CD4-positive, alpha-beta T cell treated with Interleukin-10 for 1 hour (primary cell): ENCODE measurements at places on chromosomes 1 and 21.

DNA sequence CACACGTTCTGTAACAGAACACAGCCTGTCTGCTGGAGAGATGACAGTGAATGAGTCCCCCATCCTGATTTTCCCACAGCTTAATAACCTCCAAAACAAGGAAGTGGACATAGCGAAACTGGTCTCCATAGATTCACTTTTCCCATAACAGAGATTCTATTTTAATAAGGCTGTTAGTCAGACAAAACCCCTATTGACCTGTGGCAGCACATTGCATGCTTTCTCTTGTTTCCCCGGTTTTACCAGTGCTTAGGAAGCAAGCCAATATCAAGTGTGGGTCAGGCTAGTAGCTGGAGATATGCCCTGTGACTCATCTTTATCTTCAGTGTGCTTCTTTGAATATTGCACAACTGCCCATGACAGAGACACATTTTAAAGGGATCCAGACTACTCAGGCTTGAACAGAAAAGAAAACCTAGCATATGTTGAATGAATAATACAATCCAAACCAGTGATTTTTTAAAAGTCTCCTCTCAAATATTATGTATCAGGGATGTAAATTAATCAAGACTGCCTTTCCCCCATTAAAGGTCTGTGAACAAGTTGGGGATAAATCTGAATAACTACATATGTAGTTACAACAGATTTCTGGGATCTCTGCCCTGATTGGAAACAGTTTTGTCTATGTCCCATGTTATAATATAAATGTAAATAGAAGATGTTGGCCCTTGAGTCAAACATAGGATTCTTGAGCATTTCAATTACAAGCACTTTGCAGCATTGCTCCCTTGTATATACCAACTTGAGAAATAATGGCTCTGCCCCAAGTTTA lies 11.9 kb upstream of the CLDN8 start:
- DNase-seq = no peak

DNA sequence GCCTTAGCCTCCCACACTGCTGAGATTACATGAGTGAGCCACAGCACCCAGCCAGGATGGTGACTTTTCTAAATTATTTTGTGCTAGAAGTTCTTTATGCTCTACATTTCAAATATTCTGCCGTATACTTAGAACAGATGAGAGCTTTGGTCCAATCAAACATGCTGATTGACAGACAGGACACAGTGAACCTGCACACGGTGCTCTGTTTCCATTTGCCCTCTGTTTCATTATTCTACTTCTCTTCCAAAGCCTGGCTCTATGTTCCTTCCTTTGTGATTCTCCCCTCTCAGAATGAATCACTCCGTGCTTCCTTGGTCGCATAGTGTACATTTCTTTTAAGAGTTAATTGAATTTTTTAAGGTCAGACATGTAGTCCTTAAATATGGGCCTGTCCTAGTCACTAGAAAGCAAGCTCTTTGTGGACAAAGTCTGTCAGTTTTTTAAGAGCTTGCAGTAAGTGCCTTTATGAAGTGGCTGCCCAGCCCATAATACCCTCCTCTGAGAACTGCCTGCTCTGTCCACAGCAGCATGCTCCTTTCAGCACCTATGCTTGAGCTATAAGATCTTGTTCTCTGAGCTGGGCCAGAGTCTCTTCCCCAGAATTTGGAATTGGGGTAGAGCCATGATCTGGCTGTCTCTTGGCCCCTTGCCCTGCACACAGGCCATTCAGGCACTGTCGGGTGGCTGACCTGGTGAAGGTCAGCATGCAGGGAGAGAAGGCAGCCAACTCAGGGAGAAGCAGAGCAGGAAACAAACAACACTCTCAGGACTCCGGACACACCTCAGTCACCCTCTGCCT lies 66.8 kb upstream of the SLC44A3 start:
- DNase-seq = no peak

DNA sequence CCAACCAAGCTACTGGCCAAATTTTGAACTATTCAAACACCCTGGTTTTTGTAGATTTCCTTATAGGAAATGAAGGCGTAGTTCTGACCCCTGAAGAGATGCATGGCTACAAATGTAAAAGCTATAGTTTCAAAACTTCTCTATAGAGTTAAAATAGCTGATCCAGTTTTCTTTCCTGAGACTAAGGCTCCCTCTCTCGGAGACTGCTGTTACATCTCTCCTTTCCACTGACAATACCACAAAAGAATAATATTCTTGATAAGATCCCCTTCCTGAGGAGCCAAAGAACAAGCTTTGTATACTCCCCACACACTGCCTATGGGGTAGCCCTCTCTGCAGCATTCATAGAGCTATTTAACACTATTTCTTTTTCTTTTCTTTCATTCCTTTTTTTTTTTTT lies 6.7 kb upstream of the CFAP126 start:
- DNase-seq = no peak

GRCh38 chr1:15680561-15681348 lies 3.4 kb upstream of the PLEKHM2 start:
- no peak for DNase-seq

DNA sequence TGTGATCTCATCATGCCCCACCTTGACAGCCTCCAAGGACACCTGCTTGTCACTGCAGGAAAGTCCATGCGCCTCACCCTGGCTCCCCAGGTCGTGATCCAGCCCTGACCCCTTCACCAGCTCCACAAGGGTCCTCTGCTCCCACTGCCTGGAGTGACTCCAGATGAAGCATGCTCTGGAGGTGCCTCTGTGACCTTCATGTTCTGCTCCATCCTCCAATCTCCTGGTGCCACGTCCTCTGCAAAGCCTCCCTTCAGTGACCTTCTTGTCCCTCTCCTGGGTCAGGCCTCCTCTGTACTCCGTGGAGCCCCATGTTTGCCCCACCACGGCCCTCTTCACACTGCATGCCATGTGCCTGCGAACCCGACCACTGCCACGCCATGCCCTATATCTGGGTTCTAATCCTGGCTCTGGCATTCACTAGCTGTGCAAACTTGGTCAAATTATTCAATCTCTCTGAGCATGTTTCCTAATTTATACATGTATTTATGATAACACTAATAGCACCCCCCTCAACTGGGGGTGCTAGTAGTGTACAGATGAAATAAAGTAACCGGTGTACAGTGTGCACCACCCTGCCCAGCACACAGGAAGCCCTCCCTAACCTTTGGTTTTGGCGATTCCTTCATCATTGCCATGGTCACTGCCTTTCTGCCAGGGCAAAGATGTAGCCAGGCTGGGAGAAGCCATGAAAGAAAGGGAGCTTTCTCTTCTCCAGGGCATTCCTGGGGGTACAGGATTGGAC lies 77.4 kb downstream of the STUM start:
- no peak for DNase-seq

DNA sequence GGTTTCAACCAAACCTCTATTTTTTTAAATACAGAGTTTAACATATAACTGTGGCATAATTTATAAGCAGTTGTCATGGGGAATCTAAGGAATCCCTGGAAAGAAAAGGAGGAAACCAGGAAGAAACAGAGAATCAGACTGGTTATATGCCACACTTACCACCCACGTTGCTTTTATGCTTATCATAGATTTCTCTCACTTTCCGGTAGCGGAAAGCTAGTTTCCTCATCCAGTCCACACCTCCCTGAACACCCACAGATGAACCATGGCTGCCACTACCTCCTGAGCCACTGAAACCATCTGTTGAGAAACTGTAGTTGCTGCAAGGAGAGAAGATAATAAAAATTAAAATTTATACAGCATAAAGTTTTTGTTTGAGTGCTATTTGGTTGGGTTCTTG lies 33.5 kb downstream of the XKR8 start:
- DNase-seq = peak; percentile 38

- no peak for DNase-seq
Observed at GRCh38 chr1:21621761-21622436, 47.3 kb downstream of the RAP1GAP start.

GRCh38 chr1:3133686-3134085 lies 64.7 kb downstream of the PRDM16 start:
- no peak for DNase-seq

DNA sequence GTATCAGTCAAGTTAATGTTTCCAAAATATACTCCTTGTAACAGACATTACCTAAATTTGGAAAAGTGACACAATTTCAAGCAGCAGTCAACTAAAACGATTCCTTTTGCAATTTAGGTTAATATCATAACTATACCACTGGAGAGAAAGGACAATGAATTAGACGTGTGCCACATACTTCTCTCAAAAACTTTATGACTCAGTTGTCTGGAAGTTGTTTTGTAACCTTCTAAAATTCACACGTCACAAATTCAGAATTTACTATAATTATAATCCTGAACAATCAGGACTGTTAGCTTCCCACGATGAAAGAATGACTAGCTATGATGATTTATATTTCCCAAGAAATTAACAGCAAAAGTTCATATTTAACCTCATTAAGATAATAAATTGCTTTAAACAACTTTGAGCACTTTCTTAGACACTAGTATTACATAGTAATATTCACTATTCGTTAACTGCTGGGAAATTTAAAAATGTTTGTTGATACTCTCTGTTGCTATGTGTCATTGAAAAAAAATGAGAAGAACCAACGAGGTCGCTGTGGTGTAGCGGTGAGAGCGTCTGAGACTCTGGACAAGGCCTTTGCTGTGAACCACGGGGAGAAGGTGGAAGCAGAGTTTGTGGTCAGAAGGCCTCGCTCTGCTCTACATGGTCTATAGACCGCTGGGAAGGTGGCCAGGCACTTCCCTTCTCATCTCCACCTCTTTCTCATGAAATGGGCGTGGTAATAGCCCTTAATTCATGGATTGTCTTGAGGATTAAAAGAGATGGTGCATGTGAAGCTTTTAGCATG lies 27.9 kb upstream of the BATF3 start:
- peak; percentile 30 for DNase-seq

DNA sequence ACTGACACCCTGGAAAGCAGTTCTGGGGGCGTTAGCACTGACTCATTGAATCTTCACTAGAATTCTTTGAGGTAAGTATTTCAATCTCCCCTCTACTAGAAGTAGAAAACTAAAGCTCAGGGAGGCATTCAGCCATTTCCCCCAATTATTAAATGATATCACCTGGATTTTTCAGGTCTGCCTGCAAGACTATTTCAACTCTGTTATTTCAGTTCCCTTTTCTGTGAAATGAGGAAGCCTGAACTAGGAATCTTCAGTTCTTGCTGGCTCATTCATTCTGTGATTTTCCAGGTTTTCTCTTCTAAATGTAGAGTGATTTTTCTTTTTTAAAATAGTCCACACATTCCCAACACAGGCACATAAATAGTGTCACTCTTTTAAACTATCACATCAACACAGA lies 337.0 kb upstream of the NR5A2 start:
- no peak for DNase-seq

DNA sequence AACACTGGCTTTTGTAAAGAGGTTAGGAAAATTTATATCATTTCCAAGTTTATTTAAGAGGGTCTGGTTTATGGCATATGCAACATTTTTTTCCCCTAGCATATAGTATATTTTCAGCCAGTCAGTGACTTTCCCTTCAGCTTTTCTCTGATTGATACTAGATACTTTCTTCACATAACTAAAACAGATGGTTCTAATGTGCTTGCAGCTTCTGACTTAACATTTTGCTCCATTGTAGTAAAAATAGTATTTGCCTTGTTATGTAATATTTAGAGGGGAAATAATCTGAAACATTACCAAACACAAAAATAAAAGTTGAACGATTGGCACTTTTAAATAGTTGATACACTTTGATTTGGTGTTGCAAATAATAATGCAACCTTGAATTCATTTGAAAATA lies 191.7 kb downstream of the GPR52 start:
- no peak for DNase-seq

- no peak for DNase-seq
Observed at GRCh38 chr1:59011663-59012062, 227.8 kb upstream of the JUN start.

- no peak for DNase-seq
Observed at GRCh38 chr1:193260056-193260745, 73.8 kb upstream of the B3GALT2 start.

- DNase-seq = no peak
Observed at GRCh38 chr1:206907304-206907991, 10.2 kb downstream of the IL24 start.

DNA sequence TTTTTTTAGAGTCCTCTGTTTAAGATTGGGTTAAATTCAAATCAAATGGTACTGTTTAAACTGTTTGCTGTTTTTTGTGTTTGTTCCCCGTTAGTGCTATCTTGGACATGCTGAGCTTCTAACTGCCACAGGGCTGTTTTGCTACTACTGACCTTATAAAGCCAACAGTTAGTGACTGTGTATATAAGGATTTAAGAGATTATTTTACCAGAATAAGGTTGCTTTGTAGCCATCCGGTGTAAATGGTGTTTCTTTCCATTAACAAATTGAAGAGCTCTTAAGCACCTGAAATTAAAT lies 37.0 kb downstream of the ZNF281 start:
- DNase-seq = no peak

GRCh38 chr1:155168456-155169210 lies 4.5 kb downstream of the KRTCAP2 start:
- no peak for DNase-seq

GRCh38 chr21:45631540-45631939 lies 12.0 kb upstream of the PCBP3 start:
- DNase-seq = no peak

GRCh38 chr1:241701483-241702295 lies 49.6 kb downstream of the WDR64 start:
- no peak for DNase-seq

GRCh38 chr1:212401042-212401441 lies 13.6 kb downstream of the PACC1 start:
- DNase-seq = no peak

- no peak for DNase-seq
Observed at GRCh38 chr1:6472391-6472790, 6.4 kb upstream of the TNFRSF25 start.

- no peak for DNase-seq
Observed at GRCh38 chr1:225577241-225577640, 75.7 kb downstream of the ENAH start.

GRCh38 chr1:93908394-93909145 lies 660 bp downstream of the GCLM start:
- DNase-seq = peak; percentile 45

DNA sequence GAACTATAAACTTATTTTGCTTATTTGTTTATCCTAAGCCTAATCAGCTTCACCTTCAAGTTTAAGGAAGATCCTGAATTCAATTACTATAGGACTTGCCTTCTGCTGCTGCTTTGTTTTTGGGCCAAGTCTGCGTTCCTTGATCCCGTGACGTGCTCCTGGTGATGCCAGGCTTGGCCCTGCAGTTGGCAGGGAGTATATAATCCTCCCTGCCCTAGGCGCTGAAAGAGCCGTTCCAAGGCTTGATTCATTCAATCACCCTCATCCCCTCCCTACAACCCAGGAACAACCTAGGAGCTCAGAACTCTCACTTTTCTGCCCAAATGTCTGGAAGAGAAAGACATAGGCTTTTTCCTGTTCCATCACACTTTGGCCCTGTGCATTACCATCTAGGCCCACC lies 12.4 kb upstream of the LRRN2 start:
- DNase-seq = no peak

- no peak for DNase-seq
Observed at GRCh38 chr1:94715321-94715720, 104.8 kb upstream of the SLC44A3 start.

DNA sequence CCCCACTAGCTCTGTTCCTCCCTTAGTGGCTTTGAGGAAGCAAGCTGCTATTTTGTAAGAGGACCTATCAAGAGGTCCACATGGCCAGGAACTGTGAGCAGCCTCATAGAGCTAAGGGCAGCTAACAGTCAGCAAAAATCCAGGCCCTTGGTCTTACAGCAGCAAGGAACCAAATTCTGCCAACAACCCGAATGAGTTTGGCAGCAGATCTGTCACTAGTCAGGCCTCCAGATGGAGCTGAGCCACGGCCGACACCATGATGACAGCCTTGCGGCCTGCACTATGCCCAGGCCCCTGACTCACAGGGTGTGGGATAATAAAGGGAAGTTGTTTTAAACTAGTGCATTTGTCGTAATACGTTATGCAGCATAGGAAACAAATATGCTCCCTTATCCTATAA lies 28.0 kb upstream of the H3-3A start:
- DNase-seq = peak; percentile 26

GRCh38 chr1:109046671-109047070 lies 4.8 kb upstream of the WDR47 start:
- no peak for DNase-seq
